ELR (cell line): ENCODE measurements at places on chromosomes 2 and 18.

- no peak for DNase-seq
These were observed 3.8 kb upstream of the SIGLEC15 start for GRCh38 chr18:45821711-45822110.

- DNase-seq: no peak
These were observed 122.3 kb upstream of the RAB6C start for GRCh38 chr2:129857200-129857599.

- DNase-seq: peak; percentile 17
These were observed 26.1 kb upstream of the ROCK2 start for GRCh38 chr2:11370377-11371091.

DNA sequence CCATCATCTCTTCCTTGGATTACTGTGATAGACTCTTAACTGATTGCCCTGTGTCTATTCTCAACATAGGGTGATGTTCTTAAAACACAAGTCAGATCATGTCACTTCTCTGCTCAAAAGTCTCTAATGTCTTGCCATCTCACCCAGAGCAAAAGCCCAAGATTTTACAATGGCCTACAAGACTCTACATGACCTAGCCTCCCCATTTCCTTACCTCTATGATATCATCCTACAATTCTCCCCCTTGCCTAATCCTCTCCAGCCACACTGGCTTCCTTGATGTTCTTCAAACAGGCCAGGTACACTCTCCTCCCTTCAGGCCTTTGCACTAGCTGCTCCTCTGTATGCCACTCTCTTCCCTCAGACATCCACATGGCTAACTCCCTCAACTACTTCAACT, 55.1 kb downstream of the ROCK1 start:
- DNase-seq: no peak

DNA sequence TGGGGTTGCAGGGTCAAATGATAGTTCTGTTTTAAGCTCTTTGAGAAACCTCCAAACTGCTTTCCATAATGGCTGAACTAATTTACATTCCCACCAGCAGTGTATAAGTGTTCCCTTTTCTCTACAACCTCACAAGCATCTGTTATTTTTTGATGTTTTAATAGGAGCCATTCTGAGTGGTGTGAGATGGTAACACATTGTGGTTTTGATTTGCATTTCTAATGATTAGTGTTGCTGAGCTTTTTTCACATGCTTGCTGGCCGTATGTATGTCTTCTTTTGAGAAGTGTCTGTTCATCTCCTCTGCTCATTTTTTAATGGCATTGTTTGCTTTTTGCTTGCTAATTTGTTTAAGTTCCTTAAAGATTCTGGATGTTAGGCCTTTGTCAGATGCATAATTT, 107.7 kb downstream of the PDE11A start:
- no peak for DNase-seq

DNA sequence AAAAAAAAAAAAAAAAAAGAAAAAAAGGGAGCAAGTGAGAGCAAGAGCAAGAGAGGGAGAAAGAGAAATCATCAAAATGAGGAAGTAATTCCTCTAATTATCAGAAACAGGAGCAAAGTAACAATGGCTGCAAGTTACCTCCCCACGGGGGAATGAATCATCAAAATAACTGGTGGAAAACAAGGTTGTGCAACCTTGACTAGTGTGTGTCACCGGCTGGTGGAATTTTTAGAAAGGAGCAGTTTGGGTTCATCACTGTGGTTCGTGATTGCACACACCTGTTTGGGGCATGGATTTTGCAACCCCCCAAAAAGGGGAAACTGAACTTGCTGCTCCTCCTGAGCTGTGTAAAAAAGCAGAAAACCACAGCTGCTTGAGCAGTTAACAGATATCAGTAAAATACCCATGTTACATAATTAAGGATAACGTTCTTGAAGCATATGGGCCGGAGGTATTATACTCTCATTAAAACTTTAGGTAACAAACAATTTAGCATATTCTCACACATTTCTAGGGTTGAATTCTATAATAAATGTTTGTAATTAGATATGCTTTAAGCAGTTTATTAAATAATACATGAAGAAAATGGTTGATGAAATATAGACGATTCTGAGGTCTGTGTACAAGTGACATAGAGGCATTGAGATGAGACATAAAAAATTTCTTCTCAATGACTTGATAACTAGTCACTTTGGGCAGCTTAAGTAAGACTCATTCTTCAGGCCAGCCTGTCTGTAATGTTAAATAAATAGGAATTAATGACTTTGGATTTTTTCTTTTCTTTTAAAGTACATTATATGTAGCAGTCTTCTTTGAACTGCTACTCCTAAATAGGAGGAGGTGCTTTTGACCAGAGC, 184.2 kb upstream of the ZEB2 start:
- peak; percentile 76 for DNase-seq

DNA sequence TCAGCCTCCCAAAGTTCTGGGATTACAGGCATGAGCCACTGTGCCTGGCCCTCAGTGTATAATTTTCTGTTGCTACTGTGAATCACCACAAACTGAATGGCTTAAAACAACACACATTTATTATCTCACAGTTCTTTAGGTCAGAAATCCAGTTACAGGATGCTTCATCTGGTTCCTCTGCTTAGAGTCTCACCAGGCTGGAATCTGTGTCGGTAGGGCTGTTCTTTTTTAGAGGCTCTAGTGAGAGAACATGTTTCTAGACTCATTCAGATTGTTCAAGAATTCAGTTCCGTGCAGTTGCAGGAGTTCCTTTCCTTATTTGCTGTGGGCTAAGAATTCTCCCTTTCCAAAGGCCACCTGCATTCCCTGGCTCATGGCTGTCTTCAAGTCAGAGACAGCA, 22.2 kb downstream of the CCDC121 start:
- DNase-seq: no peak

DNA sequence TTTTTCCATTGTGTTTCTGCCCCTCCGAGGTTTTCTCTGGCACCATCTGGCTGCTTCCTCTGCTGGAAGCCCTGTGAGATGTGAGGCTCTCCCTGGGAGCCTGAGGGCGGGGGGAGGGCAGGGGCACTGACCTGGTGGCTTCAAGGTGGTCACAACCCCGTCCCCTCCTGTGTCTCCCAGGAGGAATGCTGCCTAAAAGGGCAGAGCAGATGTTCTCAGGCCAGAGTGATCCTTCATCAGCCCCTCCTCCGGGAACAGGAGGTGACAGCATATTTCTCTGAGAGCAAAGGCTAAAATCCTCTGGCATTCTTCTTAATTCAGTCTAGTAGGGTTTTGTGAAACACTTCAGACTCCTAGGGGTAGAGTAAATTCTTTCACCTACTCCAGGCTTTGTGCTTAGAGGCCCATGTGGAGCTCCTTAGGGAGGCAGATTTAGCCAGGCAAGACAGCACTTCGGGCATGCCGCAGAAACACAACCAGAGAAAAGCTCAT, 18.3 kb upstream of the GREB1 start:
- DNase-seq: no peak

- no peak for DNase-seq
These were observed 68.5 kb upstream of the WDR75 start for GRCh38 chr2:189372688-189373257.

- no peak for DNase-seq
These were observed 181.9 kb downstream of the MREG start for GRCh38 chr2:215831296-215831913.

DNA sequence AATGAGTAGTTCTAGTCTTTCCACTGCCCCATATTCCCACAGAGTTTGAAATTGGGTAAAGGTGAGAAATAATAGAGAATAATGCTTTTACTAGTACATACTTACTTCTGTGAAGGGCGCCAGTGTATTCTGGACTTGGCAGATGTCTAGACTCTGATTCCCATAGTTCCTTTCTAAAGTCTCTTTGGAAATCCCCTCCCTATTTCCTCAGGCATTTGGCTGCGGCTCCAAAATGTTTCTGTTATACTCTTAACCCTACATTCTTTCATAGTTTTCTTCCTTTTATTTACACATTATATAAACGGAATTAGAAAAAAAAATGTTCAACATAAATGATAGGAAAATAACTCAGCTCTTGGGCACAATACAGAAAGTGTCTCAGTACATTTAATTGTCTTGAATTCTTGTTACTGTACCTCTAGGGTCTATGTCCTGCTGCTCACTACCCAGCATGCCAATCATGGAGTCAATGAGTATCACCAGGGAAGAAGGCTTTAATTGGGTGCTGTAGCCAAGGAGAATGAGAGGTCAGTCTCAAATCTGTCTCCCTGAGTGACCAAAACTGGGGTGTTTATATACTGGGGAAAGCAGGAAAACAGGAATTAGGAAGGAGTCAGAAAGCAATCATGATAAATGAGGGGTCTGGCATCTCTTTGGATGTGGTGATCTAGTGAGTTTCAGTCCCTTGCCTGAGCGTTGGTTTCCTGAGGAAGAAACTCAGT, 147.8 kb upstream of the MMADHC start:
- no peak for DNase-seq

GRCh38 chr2:180716186-180717180, 263.9 kb upstream of the UBE2E3 start:
- DNase-seq: no peak

GRCh38 chr18:47248115-47248603, 3.3 kb downstream of the SKOR2 start:
- no peak for DNase-seq

DNA sequence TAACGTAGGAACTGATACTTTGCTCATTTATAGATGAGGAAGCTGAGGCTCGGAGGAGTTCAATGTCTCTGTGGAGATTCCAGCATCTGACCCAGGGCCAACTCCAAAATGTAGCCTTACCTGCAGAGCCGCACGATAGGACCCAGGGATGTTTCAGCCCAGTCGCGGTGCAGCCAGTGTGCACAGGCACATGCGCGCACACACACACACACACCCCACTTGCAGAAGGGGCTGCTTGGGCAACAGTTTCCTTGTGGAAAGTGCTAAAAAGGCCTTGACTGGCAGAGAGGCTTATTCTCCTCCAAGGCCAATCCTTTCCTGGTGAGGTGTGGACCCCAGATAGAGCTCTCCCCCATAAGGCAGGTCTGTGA, 101.7 kb downstream of the ZFP36L2 start:
- DNase-seq: no peak

DNA sequence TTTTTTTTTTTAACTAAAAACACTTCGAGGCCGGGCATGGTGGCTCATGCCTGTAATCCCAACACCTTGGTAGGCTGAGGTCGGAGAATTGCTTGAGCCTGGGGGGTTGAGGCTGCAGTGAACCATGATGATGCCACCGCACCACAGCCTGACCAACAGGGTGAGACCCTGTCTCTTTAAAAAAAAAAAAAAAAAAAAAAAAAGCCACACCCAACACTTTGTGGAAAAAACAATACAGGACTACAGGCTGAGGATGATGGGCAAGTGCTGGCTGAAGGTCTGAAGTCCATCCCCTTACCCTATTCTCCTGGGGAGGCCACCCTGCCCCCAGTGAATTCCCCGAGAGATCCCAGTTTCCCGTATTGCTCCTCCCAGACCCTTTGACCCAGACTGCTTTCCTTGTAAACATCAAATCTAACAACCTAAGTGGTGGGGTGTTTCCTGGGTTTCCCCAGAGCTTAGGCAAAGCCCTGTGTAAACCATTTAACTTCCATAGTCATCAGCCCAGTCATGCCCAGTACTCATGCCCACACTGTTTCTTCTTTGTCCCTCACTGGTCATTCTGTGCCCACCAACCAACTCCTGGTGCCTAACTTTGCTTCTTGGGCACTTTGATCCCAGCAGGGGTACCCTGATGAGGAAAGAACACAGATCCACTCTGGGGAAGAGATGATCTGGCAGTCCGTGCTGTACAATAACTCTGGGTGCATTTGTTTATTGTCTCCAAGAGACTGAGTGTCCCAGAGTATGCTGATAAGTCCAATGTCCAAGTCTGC, 5.8 kb upstream of the TMEM37 start:
- DNase-seq: no peak

- no peak for DNase-seq
These were observed 21.8 kb upstream of the DNAJC27 start for GRCh38 chr2:24993406-24994145.

GRCh38 chr18:42561521-42561920, 554.0 kb downstream of the RIT2 start:
- DNase-seq: no peak

GRCh38 chr2:19031642-19032041, 326.8 kb downstream of the OSR1 start:
- peak; percentile 41 for DNase-seq

- DNase-seq: peak; percentile 10
These were observed 67.0 kb downstream of the SP3 start for GRCh38 chr2:173898178-173898668.

DNA sequence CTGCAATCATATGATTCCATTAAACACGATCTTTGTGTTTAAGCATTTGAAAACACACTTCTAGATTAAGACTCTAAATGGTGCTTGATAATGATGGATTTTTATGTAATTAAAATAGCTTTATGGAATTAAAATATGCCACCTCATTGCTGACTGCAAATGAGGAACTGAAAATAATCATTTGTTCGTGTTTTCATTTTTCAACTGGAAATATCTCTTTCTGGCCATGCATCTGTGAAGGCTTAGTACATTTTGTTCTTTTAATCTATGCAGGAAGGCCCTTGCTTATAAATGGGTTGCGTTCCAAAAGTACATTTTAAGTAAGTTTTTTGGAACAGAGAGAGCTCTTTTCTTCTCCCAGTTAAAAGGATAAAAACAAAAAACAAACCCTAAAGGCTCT, 125.5 kb downstream of the MC4R start:
- no peak for DNase-seq

DNA sequence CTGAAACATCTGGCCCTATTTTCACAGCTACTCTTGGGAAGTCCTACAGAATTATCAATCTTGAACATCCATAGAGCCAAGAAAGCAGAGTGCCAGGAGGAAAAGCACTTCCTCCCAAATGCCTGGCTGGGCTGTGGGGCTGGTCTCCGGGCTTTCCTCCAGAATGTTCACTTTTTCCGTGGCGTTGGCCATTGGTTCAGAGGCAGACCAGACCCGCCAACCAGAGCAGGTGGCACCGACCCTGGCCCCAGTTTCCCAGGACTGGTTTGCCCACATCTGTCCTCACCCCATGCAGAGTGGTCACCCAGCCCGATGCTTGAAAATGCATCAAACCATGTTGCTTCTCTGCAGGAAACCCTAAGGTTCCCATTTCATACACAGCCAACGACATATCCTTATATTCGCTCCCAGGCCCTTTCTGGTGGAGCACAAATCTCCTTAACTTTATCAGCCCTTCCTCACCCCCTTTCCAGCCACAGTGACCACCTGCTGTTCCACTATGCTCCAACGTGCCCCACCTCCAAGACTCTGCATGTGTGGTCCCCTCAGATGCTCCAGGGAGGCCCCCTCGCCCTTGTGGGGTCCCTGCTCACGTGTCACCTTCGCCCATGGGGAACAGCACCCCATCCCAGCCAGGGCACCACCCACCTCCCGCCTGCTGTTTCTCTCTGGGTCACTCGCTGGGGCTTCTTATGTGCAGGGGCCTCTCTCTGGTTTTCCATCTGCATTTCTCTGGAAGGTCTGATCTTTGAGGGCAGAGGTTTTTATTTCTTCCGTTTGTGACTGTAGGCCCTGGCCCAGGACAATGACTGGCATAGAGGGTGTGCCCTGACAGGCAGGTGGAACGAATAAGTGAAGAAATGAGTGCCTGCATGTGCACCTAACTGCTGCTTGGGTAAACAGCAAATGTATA, 92.9 kb downstream of the PXDN start:
- DNase-seq: no peak
